ENCODE measurements at places on chromosomes 7 and 10.

GRCh38 chr10:71587941-71588573 is 131.5 kb downstream of the C10orf105 start:
- no peak for DNase-seq

DNA sequence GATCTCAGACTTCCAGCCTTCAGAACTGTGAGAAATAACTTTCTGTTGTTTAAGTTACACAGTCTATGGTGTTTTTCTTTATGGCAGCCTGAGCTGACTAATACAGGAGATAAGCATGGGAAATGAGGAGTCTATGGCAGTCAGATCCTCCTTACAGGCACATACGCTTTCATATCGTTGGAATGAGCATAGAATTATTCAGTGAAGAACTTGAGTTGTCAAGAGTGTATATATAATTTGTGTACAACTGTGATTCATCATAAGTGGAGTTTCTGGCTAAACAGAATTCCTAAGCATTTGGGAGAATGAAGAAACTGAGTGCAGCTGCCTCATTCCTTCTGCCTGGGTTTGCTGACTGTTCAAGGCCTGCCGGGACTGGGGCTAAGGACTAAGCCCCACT is 516.7 kb downstream of the ADRA2A start:
- no peak for DNase-seq

GRCh38 chr7:137772316-137772715 is 74.5 kb downstream of the DGKI start:
- DNase-seq, result no peak

DNA sequence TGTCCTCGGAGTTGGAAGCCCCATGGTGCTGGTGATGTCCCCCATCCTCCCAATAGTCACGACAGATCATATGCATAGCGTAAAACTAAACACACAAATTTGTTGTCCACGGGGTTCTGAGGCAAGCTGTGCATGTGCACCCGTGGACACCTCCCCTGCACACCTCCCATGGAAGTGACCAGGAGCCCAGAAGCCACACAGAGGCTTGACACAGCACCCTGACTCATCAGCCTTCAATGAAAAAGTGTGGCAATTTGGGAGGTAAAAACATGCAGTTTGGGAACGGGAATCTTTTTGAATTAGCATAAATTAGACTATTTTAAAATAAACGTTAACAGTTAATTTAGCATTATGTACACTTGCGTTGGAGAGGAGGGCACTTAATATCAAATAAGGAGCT is 89.2 kb upstream of the NPS start:
- DNase-seq, result no peak

DNA sequence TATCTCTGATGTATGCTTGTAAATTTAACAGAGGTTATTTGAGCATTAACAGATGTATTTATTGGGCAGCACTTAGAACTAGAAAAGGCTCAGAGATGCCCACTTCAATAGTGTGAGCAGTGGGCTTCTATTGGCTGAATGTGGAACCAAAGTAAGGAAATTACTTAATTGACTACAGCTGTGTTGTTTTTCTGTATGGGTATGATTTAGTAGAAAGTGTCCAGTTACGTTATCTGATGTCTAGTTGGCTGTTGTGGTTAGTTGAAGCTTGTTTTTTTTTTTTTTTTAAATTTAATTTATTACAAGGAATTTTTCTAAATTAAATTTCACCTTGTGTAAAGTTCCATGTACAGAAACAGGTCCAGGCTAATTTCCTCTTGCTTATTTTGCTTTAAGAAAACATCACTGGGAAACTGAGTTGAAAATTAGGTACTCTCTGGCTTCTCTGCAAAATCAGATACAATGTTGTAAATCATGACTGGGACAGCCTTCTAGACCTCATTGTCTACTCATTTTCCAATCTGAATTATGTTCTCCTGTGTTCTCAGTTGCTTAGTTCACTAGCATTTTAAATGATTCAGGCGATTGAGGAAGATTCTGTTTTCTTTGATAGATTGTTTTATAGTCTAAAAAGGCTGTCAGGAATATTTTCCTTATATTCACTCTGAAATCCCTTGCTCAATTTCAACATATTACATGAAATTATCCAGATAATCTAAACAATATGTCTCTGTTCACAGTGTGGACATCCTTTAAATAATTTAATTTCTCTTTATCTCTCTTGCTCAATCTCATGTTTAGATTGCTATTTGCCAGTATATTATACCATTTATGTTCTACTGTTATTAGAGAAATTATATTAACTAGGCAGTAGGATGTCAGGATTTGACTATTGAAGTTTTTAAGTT is 53.0 kb downstream of the PHF14 start:
- no peak for DNase-seq

Data from glomerular endothelial cell (primary cell).